GM12878 (cell line): ENCODE measurements at places on chromosomes 5 and 9.

- DNase-seq = no peak
Measured at GRCh38 chr5:126656401-126657007, 55.8 kb downstream of the PHAX start.

DNA sequence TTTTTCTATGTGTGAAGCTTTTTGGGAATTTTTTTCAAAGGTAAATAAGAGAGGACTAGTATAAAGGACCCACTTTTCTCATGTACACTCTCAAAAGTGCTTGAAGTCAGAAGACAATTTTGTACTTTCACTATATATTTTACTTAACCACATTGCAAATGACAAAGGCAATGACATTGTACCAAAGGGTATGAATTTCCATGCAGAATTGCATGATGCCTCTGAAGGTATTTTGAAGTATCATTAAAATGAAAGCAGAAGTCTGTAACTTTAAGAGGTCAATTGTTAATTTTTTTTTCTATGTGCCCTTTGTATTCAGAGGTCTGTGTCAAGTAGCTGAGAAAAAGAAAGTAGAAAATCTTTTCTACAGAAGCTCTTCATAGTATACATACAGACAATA lies 84.7 kb downstream of the ST8SIA4 start:
- DNase-seq = no peak

- no peak for DNase-seq
Measured at GRCh38 chr5:108636135-108636853, 111.4 kb upstream of the FER start.

DNA sequence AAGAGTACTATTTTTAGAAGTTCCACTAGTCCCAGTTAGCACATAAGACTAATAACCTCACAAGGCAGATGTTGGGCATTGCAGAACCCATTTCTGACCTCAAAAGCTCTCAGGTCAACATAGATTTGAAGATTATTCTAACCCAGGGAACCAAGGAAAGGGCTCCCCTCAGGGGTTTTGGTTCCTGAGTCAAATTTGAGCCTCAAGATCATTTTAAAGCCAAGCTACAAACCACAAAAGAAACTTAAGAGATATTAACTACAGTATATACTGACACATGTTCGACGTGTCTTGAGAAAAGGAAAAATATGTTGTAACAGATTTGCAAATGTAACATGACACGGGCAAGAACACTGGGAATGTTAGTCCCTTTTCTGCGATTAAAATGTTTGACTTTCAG lies 88.6 kb downstream of the GNAQ start:
- no peak for DNase-seq

DNA sequence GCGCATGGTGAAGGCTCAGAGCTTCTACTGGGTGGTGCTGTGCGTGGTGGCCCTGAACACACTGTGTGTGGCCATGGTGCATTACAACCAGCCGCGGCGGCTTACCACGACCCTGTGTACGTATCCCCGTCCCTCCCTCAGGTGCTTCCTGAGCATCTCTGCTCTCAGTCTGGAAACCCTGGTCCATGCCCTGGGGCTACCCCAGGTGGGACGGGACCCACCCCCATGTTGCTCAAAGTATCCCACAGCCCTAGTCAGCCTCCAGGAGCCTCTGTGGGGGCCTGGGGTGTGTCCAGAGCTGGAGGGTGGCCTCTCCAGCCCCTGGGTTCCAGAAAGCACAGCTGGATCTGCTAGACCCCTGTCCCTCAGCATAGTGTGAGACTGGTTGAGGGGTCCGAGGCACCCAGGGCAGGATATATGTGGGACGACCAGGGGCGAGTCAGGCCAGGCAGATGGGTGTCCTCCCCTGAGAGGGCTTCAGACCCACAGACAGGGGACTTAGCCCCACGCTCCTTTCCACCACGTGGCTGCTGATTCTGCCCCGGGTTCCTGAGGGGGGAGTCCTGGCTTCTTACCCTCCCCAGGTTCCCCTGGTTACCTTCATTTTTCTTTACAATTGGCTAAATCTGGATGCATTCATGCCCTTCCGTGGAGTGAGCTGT lies 94.0 kb downstream of the CACNA1B start:
- no peak for DNase-seq

- DNase-seq = no peak
Measured at GRCh38 chr5:74950836-74951515, 84.8 kb upstream of the FAM169A start.

- no peak for DNase-seq
Measured at GRCh38 chr5:142782976-142783530, 12.9 kb downstream of the ARHGAP26 start.

DNA sequence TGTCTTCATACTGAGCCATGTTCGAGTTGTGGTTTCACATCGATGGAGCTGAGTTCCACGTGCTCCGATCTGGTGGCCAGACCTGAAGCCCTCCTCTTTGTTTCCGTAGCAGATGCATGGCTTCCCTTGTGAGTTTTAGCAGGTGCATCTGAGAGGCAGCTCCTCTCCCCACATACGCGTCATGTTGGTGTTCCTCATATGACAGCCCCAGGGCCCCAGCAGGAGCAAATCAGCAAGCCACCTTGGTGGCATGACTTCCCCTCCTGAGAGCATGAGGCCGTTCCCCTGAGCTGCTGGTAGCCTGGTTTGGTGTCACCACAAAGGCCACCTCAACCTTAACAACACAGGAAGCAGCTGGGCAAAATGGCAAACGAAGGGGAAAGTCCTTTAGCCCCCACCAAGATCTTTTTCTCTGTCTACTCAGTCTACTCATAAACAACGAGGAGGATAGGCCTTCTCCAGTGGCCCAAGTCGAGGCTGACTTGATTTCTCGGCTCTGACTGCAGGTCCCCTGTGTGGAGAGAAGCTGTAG lies 5.9 kb downstream of the CYFIP2 start:
- DNase-seq = peak; percentile 93

- DNase-seq = no peak
Measured at GRCh38 chr5:151020304-151021110, at the start of gene GPX3. GPX3 (plus strand) TSS chr5:151020591; CDS start chr5:151020655, 64 bp downstream.
